Activated CD4-positive, alpha-beta T cell treated with anti-CD3 and anti-CD28 coated beads for 48 hours (primary cell): ENCODE measurements at places on chromosomes 2 and 18.

DNA sequence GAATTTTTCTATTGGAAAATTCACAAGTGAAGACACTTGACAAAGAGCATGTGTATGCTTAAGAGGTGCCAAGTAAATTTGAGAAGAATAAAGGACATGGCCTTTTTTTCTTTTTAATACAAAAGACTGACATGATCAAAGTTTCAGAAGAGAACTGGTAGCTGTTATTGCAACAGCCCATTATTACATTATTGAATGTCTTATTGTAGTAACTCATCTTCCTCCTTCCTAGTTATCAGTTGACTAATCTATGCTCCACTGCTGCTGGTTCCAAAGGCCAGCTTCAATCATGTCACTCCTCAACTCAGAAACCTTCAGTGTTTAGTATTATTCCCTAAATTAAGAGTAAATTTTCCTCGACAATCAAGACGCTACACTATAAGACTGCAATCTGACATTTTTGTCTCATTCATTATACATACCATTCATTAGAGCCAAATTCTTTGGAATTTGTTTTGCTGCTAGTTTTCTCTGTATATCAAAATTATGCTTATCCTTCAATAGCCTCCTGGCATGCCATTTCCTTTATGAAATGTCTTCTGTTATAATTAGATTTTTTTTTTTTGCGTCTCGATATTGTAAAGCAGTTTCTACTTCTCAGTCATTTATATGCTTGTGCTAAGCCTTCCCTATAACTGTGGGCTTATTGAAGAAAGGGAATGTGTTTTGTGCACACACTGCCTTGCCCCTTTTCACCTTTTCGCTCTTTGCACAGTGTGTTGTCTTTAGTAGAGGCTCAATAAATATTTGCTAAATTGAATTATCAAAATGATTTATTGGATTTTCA is 27.9 kb downstream of the ITGA4 start:
- DNase-seq = no peak

- peak; percentile 60 for DNase-seq
These were observed 879 bp upstream of the GALNT5 start for GRCh38 chr2:157256626-157257025.

DNA sequence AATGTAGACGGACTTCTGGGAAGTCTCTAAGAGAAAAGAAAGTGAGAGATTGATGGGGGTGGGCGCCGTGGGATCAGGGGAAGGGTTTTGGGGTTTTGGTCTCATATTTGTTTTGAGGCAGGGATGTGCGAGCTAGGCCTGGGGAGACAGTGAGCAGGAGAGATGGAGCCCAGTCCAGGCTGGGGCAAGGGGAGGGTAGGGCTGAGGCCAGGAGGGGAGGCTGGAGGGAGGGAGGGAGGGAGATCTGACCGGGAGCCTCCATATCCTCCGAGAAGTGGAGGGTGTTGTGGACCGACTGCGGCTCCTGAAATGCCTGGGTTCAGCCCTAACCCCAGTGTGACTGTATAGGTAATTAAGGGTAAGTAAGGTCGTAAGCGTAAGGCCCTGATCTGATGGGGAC is 72.8 kb upstream of the ODC1 start:
- DNase-seq = no peak

GRCh38 chr2:120707816-120708215 is 27.9 kb upstream of the GLI2 start:
- DNase-seq = no peak

- DNase-seq = no peak
These were observed 439.6 kb upstream of the REG3G start for GRCh38 chr2:78585871-78586270.

DNA sequence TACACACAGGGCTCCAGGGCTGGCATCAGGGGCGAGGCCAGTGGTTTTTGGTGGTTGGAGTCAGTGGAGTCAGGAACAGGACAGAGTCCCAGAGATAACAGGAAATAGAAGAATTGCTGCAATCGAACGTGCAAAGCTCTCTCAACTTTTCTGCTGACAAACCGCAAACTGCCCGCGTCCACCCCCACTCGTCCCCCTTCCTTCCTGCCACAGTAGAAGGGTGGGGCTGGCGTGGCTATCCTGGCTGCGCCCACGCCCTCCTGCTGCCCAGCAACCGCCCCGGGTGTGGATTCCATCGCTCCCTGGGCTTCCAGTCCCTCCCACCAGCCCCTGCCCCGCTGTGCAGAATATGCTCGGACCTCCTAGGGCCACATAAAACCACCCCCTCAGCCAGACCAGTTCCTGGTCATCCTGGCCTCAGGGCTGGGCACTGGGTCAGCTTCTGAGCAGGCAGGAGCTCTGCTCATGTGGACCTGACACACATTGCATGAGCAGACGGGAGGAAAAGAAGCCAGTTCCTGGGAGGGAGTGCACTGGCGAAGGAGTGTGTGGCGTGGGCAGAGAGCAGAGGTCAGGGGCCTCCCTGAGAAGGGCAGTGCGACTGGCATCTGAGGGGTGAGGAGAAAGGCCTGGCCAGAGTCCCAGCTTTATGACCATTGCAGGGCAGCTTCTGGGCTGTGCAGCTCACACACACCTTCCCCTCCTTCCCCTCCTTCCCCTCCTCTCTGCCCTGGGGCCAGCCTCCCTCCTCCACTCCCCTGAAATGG is 85.4 kb upstream of the ATG16L1 start:
- DNase-seq = peak; percentile 27

GRCh38 chr2:128159437-128159836 is 68.4 kb downstream of the UGGT1 start:
- DNase-seq = no peak

- peak; percentile 13 for DNase-seq
These were observed 3.4 kb upstream of the ADD2 start for GRCh38 chr2:70771446-70771845.

DNA sequence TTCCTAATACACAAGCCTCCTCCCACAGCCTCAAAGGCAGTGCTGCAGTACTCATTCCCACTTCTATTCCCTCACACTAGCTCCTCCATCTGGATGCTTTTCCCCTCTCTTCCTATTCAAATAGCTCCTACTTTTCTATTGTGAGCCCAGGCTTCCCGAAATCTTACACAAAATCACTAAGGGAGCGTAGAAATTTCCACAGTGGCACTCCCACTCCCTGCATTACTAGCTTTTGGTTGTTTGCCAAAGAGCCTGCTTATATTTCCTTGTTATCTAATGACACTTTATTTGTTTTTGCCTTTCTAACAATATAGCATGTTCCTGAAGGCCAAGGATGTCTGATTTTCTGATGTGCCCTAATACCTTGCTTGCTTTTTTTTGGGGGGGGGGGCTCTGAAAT is 10.9 kb downstream of the EPAS1 start:
- DNase-seq = no peak

- peak; percentile 65 for DNase-seq
These were observed 35.3 kb downstream of the LRRFIP1 start for GRCh38 chr2:237662671-237663093.

GRCh38 chr2:128474036-128474955 is 155.6 kb upstream of the HS6ST1 start:
- no peak for DNase-seq

DNA sequence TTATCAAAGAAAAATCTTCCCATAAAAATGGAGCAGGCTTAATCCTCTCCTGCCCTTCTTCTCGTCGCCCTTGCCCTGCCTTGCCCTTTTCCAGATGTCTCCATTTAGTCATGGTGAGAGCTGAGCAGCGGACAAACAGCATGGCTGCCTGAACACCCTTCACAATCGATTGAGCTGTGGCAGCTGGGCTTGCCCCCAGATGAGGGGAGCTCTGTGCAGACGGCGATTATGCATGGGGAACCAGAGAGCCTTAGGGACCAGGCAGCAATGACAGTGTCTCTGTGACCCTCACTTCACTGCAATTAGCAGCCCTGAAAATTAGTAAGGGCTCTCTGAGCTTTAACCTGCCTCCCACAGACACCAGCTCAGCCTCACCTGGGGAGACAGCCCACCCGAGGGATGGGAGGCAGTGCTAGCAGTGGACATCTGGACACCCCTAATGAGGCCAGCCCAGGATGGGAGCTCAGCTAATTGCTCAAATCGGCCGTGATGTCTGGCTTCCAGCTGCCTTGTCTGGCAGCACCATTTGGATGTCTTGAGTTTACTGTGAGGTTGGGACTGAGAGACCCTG is 365.7 kb downstream of the TNS1 start:
- no peak for DNase-seq

DNA sequence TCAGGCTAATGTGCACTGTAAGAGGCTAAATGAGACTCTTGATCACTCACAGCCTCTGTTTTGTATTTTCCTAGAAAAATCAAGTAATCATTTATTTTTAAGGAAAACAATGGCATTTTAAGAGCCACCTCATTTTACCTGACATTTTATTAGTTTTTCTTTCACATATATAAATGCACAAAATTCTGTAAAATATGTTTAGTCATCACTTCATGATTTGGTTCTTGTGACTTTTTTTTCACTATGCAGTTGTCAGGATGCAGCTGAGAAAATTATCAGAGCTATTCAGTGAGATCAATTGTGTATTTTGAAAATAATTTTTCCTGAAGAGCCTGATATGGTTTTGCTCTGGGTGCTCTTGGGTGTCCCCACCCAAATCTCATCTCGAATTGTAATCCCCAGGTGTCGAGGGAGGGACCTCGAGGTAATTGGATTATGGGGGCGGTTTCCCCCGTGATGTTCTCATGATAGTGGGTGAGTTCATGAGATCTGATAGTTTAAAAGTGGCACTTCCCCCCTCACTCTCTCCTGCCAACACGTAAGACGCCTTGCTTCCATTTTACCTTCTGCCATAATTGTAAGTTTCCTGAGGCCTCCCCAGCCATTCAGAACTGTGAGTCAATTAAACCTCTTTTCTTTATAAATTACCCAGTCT is 16.1 kb upstream of the ANXA4 start:
- DNase-seq = no peak

- no peak for DNase-seq
These were observed 616.6 kb downstream of the ZEB2 start for GRCh38 chr2:143903172-143903856.

DNA sequence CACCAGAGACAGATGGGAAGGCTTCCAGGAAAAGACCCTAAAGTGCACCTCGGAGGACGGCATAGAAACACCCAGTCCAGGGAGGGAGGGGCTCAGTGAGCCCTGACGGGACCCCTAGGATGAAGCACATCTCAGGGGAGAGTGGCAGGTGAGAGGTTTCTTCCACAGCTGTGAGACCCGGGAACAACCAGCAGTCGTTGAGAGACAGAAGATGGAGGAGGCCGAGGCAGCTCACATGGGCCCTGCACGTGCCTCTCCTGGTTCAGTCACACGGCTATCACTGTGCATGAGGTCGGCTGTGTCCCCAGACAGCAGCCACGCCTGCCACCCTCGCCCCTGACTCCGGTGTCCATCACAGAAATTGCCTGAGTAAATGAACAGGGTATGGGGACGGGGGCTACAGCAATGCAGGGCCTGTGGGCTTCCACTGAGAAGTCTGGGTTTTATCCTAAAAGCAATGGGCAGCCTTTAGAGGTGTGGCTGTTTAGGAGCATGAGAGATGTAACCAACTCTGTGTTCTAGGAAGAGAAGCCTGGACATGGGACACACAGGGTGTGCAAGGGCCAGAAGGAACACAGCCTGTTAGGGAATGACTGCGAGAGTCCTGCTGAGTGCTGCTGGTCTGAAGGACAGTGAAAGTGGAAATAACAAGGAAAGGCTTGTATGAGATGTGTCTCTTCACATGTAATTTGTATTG is 102.0 kb downstream of the TMEM18 start:
- no peak for DNase-seq

DNA sequence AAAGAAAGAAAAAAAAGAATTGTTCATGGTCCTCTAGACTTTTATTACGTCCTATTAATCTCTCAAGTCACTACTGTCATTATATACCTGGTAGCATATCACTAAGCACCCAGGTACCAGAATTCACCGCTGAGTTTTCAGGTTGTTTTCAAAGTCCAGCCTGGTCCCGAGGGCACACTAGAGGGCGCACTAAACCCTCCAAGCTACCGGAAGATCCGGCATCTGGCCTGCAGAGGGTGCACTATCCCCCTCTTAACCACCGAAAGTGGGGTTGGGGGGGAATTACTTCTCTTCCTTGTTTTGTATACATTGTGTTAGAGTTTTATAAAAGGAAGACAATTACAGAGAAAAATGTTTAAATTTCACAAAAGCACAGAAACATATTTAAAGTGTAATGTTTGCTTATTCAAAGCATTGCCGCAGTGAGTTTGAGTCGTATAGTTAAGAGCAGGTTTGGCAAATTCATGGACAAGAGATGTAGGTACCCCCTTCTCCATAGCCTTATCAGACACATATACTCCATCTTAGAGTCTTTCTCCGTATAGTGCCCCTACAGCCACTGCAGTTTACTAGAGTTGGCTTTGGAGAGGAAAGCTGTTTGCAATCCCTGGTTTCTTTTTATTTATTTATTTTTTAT is 19.2 kb downstream of the MOGAT1 start:
- DNase-seq = peak; percentile 86

DNA sequence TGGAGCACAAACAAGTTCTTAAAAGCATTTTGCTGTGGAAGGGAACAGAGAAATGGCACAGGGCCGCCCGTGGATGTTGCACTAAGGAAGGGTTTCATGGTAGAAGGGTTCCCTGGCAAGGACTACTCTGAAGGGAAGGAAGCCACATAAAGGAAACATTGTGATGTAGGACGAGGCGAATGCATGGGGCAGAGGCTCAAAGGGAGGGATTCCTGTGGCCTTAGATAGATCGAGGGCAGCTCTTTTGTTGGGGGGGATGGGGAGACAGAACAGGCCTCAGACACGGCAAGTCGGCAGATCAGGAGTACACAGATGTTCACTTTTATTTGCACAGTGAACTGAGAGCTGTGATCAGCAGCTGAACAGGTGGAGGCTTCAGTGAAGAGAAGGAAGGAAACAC is 205.4 kb downstream of the SNTG2 start:
- DNase-seq = no peak

DNA sequence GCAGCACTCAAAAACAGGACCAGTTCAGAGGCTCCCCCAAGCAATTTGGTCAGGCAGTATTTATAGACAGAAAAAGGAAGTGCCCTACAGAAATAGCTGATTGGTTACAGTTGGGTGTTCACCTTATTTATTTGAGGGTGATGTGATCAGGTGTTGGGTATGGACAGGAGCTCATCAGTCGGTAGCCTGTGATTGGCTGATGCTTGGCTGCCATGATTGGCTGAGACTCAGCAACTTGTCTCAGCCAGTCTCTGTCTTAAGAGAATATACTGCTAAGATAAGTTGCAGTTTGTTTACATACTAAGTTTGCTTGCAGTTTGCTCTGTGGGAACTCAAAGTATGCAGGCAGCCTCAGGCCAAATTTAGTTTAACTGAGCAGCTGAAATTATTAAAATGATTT is 9.4 kb downstream of the ABCG8 start:
- no peak for DNase-seq

GRCh38 chr2:20650393-20650876 is 463 bp downstream of the HS1BP3 start:
- DNase-seq = peak; percentile 20

- DNase-seq = no peak
These were observed 320.5 kb downstream of the FSIP2 start for GRCh38 chr2:186059096-186059495.

DNA sequence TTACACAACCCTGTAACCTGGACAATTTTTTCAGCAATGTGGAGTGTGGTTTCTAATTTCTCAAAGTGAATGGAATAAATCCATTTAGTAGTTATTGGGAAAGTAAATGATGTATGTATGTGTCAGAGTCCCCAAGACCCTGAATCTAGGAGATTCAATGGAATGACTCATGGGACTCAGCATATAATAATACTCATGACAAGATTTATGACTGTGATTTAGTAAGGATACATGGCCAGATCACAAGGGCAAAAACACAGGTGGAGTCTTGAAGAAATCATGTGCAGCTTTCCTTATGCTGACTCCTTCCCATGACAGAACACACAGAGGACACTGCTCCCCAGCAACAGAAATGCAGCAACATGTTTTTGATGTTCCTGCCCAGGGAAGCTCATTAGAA is 1877.7 kb upstream of the LRRTM1 start:
- no peak for DNase-seq

GRCh38 chr2:240429872-240430491 is 5.5 kb upstream of the GPC1 start:
- no peak for DNase-seq
